ENCODE measurements at places on chromosomes 1 and 21.

DNA sequence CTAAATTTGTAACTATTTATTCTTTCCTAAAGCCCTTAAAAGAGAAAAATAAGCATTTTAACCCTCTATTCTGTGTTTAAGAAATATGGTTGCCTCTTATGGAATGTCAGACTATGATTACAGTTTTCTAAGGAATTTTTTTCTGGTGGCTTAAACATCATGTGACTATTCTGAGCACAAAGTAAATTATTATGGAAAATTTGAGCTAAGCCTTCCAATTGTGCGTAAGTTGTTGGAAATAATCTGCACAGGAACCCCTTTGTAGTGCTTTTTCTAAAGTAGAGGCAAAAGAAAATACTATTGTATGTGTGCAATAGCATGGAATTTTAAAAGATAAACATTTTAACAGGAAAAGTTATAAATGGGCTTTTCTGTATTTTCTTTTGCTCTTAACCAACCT, 254.8 kb downstream of the PBX1 start:
- DNase-seq: no peak

GRCh38 chr1:201459775-201460174, 9.2 kb downstream of the PHLDA3 start:
- DNase-seq: no peak

- DNase-seq: no peak
Observed at GRCh38 chr1:69920426-69920825, 285.0 kb downstream of the LRRC40 start.

DNA sequence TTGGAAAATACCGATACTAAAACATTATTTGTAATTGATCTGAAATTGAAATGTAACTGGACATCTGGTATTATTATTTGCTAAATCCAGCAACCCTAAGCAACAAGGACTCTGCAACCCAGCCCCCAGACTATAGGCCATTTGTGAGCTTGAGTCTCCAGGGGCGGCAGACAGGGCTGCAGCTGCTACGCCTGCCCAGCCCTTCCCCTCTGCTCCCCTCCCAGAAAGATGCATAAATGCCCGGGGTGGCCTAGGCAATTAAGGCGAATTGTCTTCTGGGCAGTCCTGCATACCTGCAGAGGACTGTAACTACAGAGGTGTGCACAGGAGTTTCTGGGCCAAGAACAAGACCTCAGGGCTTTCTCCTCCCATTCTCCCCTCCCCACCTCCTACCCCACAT, 41.2 kb upstream of the LBR start:
- DNase-seq: no peak

DNA sequence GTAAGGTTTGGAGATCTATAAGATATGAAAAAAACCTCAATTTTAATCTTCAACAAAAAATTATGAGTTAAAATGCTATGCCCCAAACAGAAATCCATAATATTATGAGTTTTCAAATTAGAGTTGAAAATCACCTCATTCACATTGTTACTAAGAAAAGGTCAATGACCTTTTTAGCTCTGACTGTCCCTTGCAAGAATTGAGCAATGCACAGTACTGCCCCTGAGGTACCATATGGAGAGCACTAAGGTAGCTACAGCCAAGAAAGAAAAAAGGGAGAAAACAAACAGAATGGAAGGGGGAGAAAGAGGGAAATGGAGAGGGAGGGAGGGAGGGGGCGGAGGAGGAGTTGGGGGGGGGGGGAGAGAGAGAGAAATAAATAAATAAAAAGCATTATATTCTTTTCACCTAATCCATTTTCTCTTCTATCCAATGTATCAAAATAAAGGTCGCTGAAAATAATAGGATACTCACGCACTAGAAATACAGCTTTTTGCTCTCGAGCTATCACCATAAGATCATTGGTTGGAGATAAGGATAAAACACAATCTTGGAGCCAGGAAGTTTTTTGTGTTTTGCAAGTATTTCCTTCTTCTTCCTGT, 58.8 kb downstream of the RAB3GAP2 start:
- no peak for DNase-seq

DNA sequence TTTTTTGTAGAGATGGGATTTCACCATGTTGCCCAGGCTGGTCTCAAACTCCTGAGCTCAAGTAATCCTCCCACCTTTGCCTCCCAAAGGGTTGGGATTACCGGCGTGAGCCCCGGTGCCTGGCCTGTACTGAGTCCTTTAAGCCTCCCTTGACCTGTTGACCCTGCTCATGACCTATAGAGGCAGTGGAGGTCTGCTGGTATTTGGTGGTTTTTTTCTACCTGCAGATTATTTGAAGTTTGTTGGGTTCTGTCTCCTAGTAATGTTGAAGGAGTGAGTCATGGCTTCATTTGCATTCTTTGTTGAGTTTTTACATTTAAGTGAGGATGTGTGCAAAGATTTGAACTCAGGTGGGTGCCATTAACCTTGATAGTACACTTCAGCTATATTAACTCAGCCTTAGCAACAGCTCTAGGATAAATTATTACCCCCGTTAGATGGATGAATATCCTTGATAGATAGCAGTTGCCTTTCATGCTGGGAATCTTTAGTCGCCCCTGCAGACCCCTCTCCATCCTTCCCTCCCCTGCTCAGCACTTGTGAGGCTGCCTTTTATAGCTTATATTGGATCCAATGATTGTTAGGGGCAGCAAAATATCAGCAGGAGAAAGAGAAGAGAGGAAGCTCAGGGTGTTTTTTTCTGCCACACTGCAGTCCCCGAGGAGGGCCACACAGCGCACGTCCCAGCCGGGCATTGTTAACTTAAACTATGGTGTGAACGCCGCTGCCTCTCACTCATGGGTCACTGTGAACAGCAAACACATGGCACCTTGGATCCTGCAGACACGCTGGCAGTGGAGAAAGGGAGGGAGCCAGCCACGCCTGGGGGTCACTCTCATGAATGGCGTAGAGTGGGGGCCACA, 14.9 kb upstream of the NPPB start:
- DNase-seq: no peak

DNA sequence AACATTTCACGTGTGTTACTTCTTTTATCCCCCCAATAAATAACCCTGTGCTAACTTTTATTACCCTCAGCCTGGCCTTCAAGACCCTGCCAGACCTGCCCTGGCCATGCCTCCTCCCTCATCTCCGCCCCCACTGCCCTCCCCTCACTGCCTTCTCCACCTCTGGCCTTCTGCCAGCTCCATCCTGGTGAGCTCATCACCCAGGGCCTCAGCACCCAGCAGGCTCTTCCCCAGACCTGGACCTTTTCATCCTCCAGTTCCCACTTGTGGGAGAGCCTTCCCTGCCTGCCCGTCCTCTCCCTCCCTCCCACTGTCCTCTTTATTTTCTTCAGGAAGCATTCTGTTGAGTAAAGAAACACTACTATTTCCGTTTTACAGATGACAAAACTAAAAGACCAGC, 72.0 kb downstream of the SLC66A1 start:
- DNase-seq: no peak

GRCh38 chr1:3776231-3776961, 3.8 kb downstream of the SMIM1 start:
- no peak for DNase-seq

- no peak for DNase-seq
Observed at GRCh38 chr1:21961337-21961736, 15.5 kb upstream of the CELA3B start.

GRCh38 chr1:61190618-61191432, 108.5 kb downstream of the NFIA start:
- DNase-seq: no peak

DNA sequence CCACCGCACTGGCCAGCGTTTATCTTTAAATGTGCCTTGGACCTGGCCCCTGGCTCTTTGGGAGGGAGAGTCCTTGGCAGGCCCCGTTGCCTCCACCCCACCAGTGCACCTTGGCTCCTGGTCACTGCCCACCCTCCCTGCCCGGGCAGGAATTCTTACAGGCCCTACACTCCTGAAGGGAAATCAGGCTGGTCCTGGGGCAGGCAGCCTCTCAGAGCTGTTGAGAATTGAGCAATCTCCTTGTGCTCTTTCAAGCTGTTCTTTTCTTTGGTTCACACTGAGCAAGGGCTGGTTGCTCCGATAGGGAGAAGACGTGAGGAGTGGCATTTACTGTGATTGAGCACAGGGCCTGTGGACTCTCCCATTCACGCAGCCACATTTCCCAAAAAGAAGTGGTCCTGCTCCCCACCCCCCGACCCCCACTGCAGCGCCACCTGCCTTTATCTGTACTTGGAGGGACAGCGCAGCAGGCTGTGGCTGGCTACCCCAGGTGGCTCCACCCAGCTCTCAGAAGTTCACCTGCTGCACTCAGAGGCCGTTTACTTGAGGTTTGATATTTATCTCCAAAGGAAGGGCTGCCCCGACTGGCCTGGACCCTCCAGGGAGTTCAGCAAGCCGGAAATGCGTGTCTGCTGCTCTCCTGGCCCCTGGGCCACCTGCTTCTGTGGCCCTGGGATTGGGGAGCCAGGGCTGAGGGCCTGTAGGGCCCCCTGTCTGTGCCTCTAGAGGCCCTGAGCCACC, 47.8 kb downstream of the SKI start:
- no peak for DNase-seq

GRCh38 chr1:208208132-208208487, 36.1 kb downstream of the PLXNA2 start:
- DNase-seq: no peak

GRCh38 chr1:155847823-155848529, 9.0 kb downstream of the GON4L start:
- no peak for DNase-seq

DNA sequence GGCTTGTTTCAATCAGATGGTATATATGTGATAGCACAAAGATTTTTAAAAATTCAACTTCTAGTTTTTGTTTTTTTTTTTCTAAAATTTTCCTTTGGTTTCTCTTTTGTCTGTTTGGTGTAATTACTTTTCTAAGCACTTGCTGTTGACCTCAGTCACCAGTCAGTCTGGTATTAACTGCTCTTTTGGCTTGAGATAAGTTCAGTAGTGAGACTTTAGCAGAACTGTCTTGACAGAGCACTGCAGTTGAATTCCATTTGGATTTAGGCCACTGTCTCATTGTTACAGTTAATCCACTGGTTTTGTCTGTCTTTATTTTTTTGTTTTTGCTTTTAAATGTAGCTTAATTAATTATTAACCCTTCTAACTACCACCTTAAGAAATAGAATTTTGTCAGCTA, 36.2 kb downstream of the OSBPL9 start:
- no peak for DNase-seq

DNA sequence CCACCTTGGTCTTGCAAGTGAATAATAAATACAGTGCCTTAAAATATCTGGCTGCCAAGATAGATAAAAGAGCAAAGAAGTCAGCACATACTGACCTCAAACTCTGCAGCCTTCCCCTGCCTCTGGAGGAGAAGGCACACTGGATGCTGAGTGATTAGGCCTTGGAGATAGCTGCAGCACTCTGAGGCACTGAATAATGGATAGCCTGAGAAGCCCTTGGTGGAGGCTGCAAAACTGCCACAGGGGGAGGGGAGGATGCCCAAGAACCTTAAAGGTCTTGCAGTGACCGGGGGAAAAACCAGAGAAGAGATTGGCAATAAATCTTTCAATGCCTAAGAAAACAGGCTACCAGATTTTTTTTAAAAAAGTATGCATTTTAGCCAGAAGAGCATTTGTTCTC, 167.4 kb upstream of the PRMT6 start:
- no peak for DNase-seq

- no peak for DNase-seq
Observed at GRCh38 chr1:207938016-207938415, 27.1 kb upstream of the CD34 start.

Measured in activated naive CD8-positive, alpha-beta T cell treated with anti-CD3 and anti-CD28 coated beads, Interleukin-2, amount 50 U/mL, for 16 hours (primary cell).